Heart left ventricle (tissue), 16 donors: ENCODE measurements at places on chromosomes 1 and 21. TPM values are rescaled to one million over a fixed set of nuclear protein-coding genes. Genes with fewer than 3 reads are reported as not detected.

LPAR3 gene
- total RNA-seq = 18.9 TPM

RUNX1 gene
- 4.1 TPM for total RNA-seq

DNALI1 gene
- total RNA-seq = 2.0 TPM

DNAJC8 gene
- total RNA-seq = 58.4 TPM

AK5 gene
- total RNA-seq = 0.83 TPM

DNA sequence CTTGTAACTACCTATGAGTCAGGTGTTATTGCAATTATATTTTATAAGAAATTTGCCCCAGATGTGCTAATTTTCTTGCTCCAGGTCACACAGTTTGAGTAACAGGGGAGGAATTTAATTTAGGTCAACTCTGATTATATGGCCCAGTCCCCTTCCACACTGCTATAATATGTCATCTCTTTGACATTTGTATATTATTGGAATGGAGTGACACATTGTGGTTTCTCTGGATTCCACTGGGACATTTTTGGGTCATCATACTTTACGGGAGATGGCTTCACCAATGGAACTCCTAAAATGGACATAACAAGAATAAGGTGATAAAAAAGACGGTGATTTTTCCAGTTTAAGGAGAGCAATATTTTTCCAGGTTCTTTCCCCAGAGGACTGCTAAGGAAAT is 191.2 kb downstream of the DISC1 start:
- H3K27ac ChIP-seq = peak overlapping the region; percentile 86
- DNase-seq = no peak
- H3K27me3 ChIP-seq = no peaks in the 10 kb centered on the region
- no peak overlapping the region for H3K4me3 ChIP-seq

DNA sequence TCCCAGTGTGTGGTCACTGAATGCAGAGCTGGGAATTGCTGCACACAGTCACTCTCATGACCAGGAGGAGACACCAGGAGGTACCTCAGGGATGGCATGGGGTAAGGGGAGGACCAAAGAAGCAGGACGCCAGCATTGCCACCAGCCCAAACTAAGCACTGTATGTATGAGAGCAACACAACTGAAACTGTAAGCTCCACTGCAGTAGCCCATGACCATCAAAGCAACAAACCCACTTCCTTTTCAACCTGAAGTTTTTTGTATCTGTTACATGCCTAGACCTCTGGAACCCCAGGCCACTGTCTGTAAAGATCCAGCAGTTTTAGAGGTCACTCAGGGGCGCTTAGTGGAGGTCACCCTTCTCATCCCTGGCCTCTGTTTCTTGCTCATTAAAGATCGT is 164.3 kb downstream of the SETD4 start:
- no peak for DNase-seq
- no peaks in the 10 kb centered on the region for H3K36me3 ChIP-seq
- H3K4me1 ChIP-seq = no peaks in the 10 kb centered on the region
- H3K27ac ChIP-seq = no peak overlapping the region

DNA sequence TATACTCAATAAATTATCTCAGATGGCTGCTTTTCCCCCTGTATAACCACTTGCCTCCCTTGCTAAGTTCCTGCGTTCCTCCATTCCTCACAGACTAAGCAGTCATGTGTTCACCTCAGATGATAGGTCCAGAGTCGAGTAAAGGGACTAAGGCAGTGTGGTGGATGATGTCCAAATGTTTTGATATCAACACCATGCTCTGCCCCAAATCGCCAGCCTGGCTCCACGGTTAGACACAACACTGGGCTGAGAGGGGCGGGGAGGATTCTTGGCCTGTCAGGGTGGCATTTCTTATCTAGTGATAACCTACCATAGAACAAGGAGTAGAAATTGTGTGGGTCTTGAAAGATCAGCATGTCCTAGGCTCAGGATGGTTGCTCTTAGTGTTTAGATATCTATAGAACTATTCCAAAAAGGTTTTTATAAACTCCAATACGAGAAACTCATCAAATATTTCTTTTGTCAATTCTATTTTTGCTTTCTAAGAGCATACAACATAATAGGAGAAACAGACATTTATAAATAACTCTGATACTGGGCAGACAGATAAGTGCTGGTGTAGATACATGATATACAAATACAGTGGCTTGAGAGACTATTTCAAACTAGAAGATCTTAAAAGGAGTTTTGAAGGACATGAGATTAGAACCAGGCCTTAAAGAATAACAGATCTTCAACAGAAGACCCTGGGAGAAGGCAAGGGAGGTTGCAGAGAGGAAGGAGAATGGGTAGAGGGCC is 21.5 kb downstream of the GJA5 start:
- H3K36me3 ChIP-seq = no peaks in the 10 kb centered on the region
- no peak overlapping the region for H3K4me3 ChIP-seq
- no peaks in the 10 kb centered on the region for H3K27me3 ChIP-seq
- H3K27ac ChIP-seq = peak overlapping the region; percentile 73
